Lung (tissue), 17 donors: ENCODE measurements at places on chromosomes 4 and X. TPM values are rescaled to one million over a fixed set of nuclear protein-coding genes. Genes with fewer than 3 reads are reported as not detected.

The RAB33A gene
- total RNA-seq = 0.67 TPM

The NWD2 gene
- total RNA-seq = not detected

The ASB12 gene
- total RNA-seq = 0.46 TPM

The RNF175 gene
- 1.8 TPM for total RNA-seq

DNA sequence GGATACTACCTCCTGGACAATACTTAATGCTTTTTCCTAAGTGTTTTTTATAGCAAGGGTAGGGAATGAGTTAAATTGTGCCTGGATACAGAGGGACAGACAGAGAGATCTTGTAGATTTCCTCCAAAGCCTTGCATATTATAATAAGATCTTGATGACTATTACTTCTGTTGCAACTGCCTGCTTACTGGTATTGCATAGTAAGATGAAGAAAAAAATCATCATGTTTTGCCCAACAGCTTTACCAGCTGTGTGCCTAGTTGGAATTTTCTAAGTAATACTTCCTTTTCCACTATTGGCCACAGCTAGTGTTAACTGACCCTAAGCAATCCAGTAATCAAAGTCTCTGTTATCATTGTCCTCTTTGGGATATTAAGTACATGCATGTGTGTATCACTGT lies 139.0 kb downstream of the DCK start:
- DNase-seq = no peak

GRCh38 chrX:74187211-74187610 lies 116.8 kb upstream of the ZCCHC13 start:
- peak; percentile 13 for DNase-seq

DNA sequence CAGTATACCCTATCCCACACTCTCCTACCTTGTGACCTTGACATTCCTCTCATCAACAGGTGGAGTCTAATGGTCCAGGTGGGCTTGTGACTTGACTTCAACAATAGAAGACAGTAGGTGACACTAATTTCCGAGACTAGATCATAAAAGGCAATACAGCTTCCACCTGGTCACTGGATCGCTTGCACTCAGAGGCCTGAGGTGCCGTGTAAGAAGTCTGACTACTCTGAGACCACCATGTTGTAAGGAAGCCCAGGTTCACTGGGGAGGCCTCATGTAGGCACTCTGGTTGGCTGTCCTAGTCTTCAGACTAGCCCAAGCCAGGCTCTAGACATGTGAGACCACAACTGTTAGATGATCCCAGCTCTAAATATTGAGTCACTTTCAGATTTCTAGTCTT lies 370.4 kb downstream of the MID1IP1 start:
- DNase-seq = no peak
